ENCODE measurements at places on chromosomes 2 and 18. TPM values are rescaled to one million over a fixed set of nuclear protein-coding genes. Genes with fewer than 3 reads are reported as not detected.

- peak overlapping the region; percentile 39 for H3K27ac ChIP-seq
- no peaks in the 10 kb centered on the region for H3K27me3 ChIP-seq
- H3K4me1 ChIP-seq = peaks cover 50% of the 10 kb centered on the region
- H3K4me3 ChIP-seq = no peak overlapping the region
- DNase-seq = no peak
Observed at GRCh38 chr2:134217351-134217750, 36.5 kb upstream of the MGAT5 start.

DNA sequence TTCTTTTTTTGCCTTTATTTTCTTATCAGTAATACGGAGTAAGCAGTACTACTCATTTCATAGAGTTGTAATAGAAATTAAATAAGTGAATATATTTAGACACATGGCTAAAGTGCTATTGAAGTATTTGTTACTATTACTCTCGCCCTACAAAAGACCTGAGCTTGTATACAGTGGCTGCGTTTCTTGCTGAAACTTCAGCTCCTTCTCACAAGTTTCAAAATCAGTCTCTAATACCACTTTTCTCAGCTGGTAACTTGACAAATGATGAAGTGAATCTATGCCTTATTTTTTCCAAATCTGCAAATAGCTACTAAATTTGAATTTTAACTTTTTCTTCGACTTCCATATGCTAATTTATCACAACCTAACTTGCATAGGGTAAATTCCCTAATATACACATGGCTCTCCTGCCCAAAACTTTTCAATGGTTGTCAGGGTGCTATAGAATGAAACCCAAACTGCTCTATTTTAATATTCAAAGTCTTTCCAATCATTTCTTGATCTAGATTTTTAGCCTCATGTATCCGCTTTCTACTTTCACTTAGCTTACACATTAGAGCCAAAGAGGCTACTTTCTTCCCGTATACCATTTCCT lies 347.8 kb upstream of the GULP1 start:
- H3K36me3 ChIP-seq = no peaks in the 10 kb centered on the region
- DNase-seq = no peak
- peaks cover 2% of the 10 kb centered on the region for H3K27me3 ChIP-seq
- H3K4me3 ChIP-seq = no peak overlapping the region

DNA sequence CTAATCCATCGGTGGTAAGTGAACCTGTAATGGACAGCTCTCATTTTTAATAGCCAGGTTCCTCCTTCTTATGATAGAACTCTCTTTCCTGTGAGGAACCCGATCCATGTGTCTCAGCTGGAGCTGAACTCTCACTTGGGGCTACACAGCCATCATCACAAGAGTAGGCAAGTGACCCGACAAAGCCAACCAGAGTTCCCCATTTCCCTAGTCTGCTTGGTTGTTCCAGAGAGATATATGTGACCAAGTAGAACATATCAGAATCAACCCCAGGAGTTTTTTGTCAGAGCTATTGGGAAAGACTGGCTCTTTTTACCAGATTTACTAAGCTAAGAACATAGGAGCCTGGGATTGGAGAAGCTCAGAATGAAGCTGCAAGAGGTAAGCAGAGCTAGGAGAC lies 14.6 kb upstream of the HNRNPLL start:
- H3K27ac ChIP-seq = no peak overlapping the region
- peaks cover 13% of the 10 kb centered on the region for H3K4me1 ChIP-seq
- peaks cover 5% of the 10 kb centered on the region for H3K27me3 ChIP-seq
- peaks cover 2% of the 10 kb centered on the region for H3K36me3 ChIP-seq
- no peak for DNase-seq
- no peak overlapping the region for H3K4me3 ChIP-seq

DNA sequence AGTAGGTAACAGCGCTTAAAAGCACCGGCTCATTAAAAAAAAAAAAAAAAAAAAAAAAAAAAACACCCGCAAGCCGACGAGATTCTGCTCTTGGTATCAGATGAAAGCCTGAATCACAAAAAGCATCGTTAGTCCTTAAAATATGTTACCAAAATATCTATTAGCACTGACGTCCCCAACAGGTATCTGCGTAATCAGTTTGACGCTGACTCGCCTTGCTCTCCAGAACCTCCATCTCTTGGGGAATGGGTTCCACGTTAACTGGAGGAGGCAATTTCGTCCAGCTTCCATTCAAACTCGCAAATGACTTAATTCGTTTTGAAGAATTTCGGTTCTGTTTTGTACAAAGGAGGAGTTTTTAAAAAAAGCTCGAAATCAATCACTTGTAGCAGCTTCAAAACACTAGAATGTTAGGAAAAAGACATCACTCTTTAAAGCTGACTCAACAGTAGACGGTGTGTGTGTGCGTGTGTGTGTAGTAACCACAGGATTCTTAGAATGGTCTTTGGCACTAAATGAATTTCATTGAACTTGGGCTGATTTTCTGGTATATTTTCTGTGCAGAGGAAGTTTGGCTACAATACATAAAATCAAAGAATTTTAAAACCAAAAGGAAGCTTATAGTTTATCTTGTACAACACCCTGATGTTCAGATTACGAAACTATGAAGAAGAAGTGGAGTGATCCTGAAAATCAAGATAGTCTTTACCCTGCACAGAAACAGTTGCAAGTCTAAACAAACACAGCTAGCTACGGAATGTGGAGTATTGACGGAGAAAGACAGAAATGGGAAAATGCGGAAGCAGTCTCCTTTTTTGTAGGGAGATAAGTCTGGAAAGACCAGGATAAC lies 1.1 kb upstream of the PGAP1 start:
- H3K4me3 ChIP-seq = peak overlapping the region; percentile 98
- H3K27ac ChIP-seq = peak overlapping the region; percentile 96
- DNase-seq = peak; percentile 75
- peaks cover 8% of the 10 kb centered on the region for H3K36me3 ChIP-seq
- H3K4me1 ChIP-seq = peaks cover 38% of the 10 kb centered on the region
- H3K27me3 ChIP-seq = no peaks in the 10 kb centered on the region

- H3K27ac ChIP-seq = no peak overlapping the region
- no peaks in the 10 kb centered on the region for H3K4me1 ChIP-seq
- H3K36me3 ChIP-seq = peaks cover 4% of the 10 kb centered on the region
- H3K4me3 ChIP-seq = no peak overlapping the region
- peaks cover 16% of the 10 kb centered on the region for H3K27me3 ChIP-seq
- DNase-seq = no peak
Observed at GRCh38 chr18:12314591-12315305, 6.7 kb downstream of the TUBB6 start.

GRCh38 chr2:10954416-10954815 lies 42.7 kb downstream of the KCNF1 start:
- peaks cover 19% of the 10 kb centered on the region for H3K27me3 ChIP-seq
- DNase-seq = no peak
- no peaks in the 10 kb centered on the region for H3K36me3 ChIP-seq

DNA sequence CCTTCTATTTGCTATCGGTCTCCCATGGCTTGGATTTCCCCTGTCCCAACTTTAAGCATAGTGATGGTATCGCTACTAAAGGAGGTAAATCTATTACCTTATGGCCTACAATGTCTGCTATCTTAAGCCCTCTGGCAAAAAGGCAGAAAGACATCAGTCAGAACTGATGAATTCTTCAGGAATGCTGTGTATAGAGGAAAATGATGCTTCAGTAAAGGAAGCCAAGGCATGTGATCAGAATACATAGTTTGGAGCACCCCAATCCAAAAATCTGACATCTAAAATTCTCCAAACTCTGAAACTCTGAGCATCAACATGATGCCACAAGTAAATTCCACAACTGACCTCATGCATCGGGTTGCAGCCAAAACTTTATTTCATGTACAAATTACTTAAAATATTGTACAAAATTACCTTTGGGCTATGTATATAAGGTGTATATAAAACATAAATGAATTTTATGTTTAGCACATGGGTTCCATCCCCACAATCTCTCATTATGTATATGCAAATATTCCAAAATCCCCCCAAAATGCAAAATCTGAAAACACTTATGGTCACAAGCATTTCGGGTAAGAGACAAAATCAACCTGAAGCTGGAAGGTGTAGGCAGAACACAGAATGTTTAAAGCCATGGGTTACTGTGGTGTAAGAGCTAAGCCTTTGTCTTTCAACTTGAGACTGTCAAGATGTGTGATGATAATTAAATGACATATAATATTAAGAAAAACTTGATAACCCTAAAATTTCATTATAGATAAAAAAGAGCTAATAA lies 66.2 kb downstream of the CUL3 start:
- H3K27ac ChIP-seq = no peak overlapping the region
- no peak for DNase-seq
- H3K4me1 ChIP-seq = peaks cover 44% of the 10 kb centered on the region
- H3K4me3 ChIP-seq = no peak overlapping the region
- peaks cover 20% of the 10 kb centered on the region for H3K36me3 ChIP-seq

DNA sequence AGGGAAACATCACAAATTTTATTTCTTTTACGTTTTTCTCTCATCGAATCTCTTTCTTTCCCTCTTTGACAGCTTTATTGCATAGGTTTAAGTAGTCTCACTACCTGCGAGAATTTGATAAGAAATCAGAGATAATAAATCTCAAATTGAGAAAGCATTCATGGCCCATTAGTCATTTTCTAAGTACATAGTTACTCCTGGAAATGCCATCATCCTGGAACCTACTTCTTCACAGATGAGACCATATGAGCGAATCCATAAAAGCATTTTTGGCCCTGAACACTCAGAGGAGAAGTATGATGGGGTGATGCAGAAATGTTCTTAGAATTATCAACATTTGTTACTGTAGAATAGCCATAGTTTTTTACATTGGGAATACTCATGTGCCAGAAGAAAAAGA lies 138.0 kb upstream of the ARHGAP28 start:
- DNase-seq = no peak
- no peak overlapping the region for H3K27ac ChIP-seq
- H3K4me1 ChIP-seq = no peaks in the 10 kb centered on the region
- no peaks in the 10 kb centered on the region for H3K27me3 ChIP-seq

DNA sequence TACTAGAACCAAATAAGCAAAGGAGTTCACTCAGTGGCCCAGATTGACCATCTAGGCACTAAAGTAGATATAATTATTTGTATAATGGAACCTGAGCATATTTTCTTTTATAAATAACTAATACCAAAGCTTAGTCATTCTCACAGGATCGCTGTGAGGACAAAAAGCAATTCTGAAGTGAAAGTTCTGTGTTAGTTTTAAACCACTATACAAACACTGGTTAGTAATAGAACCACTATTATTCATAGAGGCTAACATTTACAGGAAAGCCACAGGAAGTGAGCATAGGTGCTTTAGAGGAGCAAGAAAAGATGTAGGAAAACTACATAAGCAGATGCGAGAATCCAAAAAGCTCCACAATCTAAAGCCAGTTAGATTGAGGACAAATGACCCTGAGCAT lies 364.7 kb downstream of the XIRP2 start:
- DNase-seq = no peak
- H3K4me1 ChIP-seq = no peaks in the 10 kb centered on the region
- H3K4me3 ChIP-seq = no peak overlapping the region
- H3K27me3 ChIP-seq = no peaks in the 10 kb centered on the region
- no peaks in the 10 kb centered on the region for H3K36me3 ChIP-seq

DNA sequence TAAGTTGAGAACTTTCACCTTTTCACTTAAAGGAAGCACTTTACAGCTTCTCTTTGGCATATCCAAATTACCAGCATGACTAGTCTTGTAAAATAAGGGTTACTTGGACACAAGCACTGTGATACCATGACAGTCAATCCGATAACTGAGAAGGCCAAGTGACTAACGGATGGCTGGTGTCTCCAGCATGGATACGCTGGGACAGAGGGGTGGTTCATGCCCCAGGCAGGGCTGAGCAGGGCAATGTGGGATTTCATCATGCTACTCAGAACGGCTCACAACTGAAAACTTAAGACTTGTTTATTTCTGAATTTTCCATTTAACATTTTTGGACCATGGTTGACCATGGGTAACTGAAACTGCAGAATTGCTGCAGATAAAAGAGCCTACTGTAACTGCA lies 43.1 kb upstream of the GPR155 start:
- no peak overlapping the region for H3K27ac ChIP-seq
- peaks cover 1% of the 10 kb centered on the region for H3K4me1 ChIP-seq
- peaks cover 3% of the 10 kb centered on the region for H3K27me3 ChIP-seq
- H3K4me3 ChIP-seq = no peak overlapping the region

GRCh38 chr18:52341103-52341432 lies 1.1 kb downstream of the DCC start:
- no peaks in the 10 kb centered on the region for H3K36me3 ChIP-seq
- no peak overlapping the region for H3K27ac ChIP-seq
- no peaks in the 10 kb centered on the region for H3K4me1 ChIP-seq
- peaks cover 29% of the 10 kb centered on the region for H3K27me3 ChIP-seq
- no peak overlapping the region for H3K4me3 ChIP-seq
- DNase-seq = no peak

- H3K36me3 ChIP-seq = no peaks in the 10 kb centered on the region
- DNase-seq = no peak
- H3K27me3 ChIP-seq = no peaks in the 10 kb centered on the region
- H3K4me1 ChIP-seq = no peaks in the 10 kb centered on the region
- no peak overlapping the region for H3K27ac ChIP-seq
Observed at GRCh38 chr2:141399270-141399669, 731.5 kb downstream of the LRP1B start.

GRCh38 chr2:57542081-57542480 lies 504.5 kb upstream of the VRK2 start:
- no peak overlapping the region for H3K27ac ChIP-seq
- no peak overlapping the region for H3K4me3 ChIP-seq
- H3K4me1 ChIP-seq = peaks cover under 1% of the 10 kb centered on the region
- H3K36me3 ChIP-seq = no peaks in the 10 kb centered on the region
- H3K27me3 ChIP-seq = no peaks in the 10 kb centered on the region

GRCh38 chr2:11299439-11299838 lies 45.0 kb downstream of the ROCK2 start:
- no peaks in the 10 kb centered on the region for H3K27me3 ChIP-seq
- H3K27ac ChIP-seq = no peak overlapping the region
- H3K4me1 ChIP-seq = no peaks in the 10 kb centered on the region
- no peak for DNase-seq
- no peaks in the 10 kb centered on the region for H3K36me3 ChIP-seq

DNA sequence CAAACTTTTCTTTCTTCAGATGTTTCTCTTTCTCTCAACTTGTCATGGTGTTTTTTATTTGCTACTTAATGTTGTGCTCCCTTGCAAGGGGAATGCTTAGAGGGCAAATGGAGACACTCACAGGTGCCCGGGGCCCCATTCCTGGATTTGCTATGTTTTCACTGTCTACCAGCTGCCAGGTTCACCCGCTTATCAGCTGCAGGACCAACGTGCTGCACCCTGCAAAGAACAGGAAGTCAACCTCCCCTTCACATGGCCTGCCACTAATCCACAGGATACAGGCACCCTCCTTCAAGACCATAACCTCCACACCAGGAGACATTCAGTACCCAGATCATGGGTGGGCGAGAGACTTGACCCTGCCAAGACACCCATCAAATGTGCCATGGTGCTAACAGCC lies 237.6 kb upstream of the STON1 start:
- peaks cover 11% of the 10 kb centered on the region for H3K36me3 ChIP-seq
- no peaks in the 10 kb centered on the region for H3K27me3 ChIP-seq
- DNase-seq = no peak
- H3K4me1 ChIP-seq = peaks cover 13% of the 10 kb centered on the region

GRCh38 chr2:66105066-66105753 lies 329.7 kb upstream of the MEIS1 start:
- no peaks in the 10 kb centered on the region for H3K27me3 ChIP-seq
- H3K4me1 ChIP-seq = no peaks in the 10 kb centered on the region
- no peak overlapping the region for H3K27ac ChIP-seq
- H3K4me3 ChIP-seq = no peak overlapping the region
- no peaks in the 10 kb centered on the region for H3K36me3 ChIP-seq
- no peak for DNase-seq

Gene SPP2
- total RNA-seq = not detected

Measured in activated CD4-positive, alpha-beta T cell treated with anti-CD3 and anti-CD28 coated beads, Interleukin-2, amount 10 ng/mL, durations not matched to agents 7 days and 5 days (primary cell).